CD4-positive, alpha-beta T cell treated with Interleukin-4 for 4 hours (primary cell): ENCODE measurements at places on chromosomes 1 and 21.
A peak's percentile ranks its signal among the peaks of the same experiment; 100 is the strongest.

DNA sequence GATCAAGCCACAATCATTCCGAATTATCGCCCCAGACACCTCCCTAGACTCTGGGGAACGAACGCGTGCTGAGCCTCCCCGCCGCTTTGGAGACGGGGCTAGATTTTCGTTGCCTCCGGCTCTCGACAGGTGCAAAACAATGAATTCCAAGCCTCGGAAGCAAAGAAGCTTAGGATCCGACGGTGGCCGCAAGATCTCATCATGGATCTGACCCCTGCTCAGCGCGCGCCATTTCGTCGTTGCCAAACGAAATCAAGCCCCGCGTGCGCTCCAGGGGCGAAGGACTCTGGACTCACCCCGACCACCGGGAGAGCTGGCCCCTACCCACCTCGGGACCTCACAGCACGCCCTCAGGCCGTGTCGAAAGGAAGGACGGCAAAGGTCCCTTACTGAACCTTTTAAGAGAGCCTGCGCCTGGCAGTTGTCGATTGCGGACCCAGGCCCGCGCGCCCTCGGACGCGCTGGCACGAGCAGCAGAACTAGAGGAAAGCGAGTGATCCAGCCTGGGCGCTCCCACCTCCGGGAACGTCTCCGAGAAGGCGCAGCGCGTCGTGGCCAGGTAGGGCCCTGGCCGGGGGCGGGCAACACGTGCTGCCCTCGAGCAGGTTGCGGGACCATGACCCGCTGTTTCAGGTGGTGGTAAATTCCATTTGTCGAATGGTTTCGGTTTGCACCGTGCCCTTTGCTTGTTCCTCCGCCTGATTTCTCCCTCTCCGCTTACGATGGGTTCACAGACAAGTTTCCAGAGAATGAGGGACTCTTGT lies 1.6 kb upstream of the RUNX3 start:
- no peak for DNase-seq

DNA sequence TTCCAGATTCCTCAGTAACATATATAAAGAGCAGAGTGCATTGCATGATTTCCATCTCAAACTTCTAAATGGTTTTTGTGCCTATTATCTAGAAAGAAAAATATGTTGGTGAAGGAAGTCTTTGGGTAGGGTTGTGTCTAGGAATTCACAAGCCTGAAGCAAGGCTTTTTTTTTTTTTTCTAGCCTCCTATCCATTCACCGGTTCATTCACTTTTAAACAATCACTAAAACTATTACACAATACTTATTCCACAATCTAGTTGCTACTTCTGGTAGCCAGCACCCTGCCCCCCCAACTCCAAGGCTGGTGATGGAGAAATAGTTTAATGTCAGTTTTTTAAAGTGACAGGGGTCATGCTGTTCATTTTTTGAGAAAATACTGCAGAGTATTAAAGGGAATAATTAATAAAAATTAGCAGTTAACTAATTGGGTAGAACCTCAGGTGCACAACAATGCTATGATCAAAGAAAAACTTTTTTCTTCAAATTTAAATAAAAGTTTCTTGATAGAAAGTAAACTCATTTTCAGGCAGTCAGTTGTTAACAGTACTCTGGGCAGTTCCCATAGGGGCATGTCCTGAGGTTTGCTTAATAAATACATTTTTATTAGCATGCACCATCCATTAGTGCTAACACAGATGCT lies 10.9 kb downstream of the IRF2BP2 start:
- no peak for DNase-seq

DNA sequence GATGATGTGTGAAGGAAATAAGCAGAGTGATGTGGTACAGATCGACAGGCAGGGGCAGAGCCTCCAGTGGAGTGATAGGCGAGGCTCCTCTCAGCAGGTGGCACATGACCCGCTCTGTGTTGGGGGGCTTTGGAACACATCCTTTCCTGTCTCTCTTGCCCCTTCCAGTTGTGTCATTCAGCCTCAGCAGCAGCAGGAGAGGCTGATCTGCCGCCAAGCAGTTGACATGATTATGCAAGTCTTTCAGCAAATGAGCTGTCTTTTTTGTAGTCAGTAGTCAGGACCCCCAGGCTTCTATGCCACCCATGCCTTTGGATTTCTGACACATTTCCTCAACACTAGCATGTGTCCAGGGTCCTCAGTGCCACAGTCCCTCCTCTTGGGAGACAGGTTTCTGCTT lies 307.1 kb upstream of the C1orf174 start:
- no peak for DNase-seq

DNA sequence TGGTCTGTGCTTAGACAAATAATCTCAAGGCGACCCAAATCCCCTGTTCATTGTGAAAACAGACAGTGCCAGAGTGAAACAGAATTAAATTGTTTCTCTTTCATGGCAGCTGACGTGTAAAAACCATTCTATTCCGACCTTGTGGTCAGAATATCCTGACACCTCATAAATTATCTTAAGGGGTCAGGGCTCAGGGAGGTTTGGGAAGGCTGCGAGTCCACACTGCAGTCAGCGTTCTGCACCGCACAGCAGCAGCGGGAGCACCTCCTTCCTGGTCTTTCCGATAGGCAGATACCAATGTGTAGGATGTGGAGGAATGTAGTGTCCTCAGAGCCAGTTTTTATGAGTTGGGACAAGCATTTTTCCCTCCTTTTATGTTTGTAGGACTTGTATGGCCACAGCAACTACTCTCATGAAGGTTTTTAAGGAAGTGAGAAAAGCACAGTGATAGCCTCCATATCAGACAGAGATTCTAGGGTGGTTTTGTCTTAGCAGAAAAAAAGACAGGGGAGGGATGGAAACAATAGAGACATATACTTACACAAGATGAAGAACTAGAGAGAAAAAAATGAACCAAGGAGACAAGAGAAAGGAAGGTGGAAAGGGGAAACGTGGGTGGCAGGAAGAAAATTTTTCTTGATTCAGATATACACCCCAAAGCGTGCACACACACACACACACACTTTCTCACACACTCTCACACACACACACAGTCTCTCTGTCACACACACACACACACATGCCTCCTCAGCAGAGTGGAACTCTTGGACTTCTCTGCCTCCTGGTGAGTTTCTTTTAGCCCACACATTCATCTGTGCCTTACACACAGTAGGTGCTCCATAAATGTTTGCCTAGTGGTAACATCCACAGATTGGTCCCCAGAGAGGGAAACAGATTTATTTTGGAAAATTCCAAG lies 68.6 kb downstream of the NTMT2 start:
- DNase-seq, result no peak

DNA sequence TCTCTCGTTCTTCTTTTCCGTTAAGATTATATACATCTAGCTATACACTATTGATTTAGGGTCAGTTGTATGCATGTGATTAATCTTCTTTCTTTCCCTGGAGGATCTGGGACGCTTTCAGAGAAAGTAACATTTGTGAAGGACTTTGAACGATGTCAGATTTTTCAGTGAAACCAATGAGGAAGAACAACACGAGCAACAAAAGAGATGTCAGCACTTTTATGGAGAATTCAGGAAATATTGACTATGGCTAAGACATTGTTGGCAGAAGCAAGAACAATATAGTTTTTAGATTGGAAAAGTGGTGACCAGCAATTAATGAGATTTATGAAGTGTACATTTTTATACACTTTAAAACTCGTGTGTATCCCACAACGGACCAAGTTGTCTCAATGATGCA lies 355.5 kb downstream of the TGFB2 start:
- no peak for DNase-seq

DNA sequence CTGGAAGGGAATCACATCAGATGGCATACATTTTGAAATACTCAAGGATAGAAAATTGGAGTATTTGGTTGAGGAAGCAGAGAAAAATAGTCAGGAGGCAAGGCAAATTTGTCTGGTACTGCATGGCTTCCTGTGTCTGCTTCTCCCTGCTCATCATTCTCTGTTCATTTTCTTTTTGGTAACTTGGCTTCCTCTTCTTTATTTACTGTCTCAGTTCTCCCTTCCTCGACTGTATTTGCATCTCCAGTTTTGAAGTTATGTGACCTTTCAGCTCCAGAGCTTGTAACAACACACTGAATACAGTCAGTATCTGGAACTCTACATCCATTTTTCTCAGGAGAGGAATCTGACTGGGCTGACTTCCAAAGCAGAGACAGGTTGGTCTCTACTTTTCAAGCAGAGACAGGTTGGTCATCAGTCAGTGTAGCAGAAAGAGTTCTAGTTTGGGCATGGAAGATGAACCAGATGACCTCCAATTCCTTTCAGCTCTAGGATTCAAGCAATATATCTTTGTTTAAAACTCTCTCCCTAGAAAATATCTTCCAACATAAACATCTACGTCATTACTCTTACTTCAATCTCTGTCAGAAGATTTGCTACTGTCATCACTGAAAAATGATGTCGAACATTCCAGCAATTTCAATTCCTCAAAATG lies 571.2 kb downstream of the ADGRL2 start:
- DNase-seq, result no peak

DNA sequence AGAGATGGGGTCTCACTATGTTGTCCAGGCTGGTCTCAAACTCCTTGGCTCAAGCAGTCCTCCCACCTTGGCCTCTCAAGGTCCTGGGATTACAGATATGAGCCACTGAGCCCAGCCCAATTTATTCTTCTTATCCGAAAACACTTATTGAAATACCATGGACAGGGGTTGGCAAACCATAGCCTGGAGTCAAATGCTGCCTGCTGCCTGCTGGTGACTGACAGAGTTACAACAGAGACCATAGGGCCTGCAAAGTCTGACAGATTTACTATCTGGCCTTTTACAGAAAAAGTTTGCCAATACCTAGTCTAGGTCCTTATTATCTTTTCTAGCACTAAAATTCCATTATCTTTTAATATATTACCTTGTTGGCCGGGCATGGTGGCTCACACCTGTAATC lies 87.1 kb upstream of the ZNF281 start:
- DNase-seq, result no peak

GRCh38 chr1:232172563-232172962 lies 457.4 kb downstream of the SIPA1L2 start:
- DNase-seq, result no peak

- DNase-seq, result no peak
Measured at GRCh38 chr1:92884195-92884594, 52.4 kb downstream of the RPL5 start.

GRCh38 chr1:28247612-28248272 lies 11.6 kb upstream of the SESN2 start:
- no peak for DNase-seq

- DNase-seq, result no peak
Measured at GRCh38 chr21:36202726-36203602, 46.3 kb downstream of the DOP1B start.

DNA sequence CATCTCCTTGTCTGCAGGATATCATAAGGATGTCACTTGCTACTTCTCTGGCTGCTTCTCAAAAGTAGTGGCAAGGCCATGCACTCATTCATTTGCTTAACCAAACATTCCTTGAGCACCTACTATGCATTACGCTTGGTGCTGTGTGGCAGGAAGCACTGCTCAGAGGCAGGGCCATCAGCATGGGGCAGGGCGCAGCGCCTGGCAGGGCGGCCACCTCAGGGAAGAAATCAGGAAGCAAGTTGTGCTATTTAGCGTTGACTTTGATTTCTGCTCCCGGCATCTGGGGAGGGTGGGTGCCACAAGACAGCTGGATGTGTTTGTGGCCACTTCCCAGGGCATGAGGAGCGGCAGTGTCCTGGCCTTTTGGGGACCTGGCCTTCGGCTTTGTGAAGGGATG lies 27.9 kb downstream of the PROK1 start:
- no peak for DNase-seq

DNA sequence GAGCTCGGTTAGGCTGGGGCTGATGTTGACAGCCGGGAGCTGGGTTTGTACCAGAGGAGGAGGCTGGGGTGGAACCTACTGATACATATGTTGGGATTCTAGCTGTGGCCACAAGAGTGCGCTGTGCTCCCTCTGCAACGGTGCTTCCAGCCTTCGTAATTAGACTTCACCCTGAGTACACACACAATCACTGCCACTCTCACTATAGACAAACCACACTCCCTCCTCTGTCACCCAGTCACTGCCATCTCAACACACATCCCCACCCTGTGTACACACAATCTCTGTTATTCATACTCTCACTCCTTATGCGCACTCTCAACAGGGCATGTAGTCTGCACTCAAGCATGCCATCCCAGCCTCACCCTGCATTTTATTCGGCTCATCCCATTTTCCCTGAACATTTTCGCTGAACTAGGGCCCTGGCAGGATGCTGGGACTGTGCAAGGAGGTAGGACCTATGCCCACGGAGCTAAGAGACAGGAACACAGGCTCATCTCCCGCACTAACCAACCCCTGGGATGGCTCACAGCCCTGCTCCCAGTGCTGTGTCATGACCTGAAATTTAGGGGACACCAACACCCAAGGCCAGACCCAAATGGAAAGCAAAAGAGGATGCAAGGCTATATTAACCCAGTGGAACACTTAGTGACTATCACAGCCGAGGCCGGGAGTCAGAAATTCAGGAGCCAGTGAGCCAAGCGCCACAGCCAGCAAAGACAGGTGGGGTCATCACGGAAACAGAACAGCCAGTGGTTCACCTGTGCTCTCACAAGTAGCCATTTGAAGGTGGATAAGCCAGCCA lies 5.7 kb downstream of the GJB3 start:
- DNase-seq, result peak; percentile 53

DNA sequence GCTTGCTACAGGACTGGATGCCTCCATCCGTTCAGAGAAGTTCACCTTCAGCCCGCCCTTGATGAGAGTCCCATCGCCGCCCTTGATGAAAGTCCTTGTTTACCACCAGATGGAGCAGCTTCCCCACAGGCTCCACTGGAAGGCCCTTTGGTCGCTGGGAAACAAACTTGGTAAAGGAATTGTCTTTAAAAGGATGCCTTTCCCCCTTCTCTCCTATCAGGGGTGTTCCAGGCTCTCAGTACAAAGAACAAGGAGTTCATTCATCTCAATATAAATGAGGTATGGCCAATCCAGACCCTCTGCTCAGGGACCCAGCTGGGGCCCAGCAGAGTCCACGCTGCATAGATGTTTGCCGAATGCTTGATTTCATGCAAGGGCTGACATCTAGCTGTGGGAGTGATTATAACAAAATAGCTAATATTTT lies 50.8 kb downstream of the CAPN9 start:
- no peak for DNase-seq

GRCh38 chr1:119626841-119627240 lies 21.2 kb downstream of the ZNF697 start:
- no peak for DNase-seq

GRCh38 chr21:31340514-31340913 lies 3.5 kb downstream of the TIAM1 start:
- DNase-seq, result no peak

DNA sequence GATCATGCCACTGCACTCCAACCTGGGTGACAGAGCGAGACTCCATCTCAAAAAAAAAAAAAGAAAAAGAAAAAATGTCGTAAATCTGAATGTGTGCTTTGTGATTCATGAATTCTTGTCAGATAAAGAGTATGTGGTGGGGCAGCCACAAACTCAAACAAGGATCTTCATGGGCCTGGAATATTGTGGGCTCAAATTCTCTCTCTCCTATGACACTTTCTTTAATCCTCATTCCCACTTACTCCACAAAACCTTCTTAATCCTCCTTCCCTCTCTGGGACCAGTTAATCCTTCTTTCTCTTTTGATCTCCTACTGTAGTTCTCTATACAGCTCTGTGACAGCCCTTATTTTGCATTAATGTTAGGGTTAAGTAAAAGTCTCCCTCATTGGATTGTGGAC lies 112.3 kb downstream of the AK5 start:
- no peak for DNase-seq

- no peak for DNase-seq
Measured at GRCh38 chr1:30889511-30889910, 19.0 kb downstream of the SDC3 start.

- DNase-seq, result no peak
Measured at GRCh38 chr1:230080822-230081221, 13.8 kb downstream of the GALNT2 start.

- no peak for DNase-seq
Measured at GRCh38 chr1:25666460-25666859, 49.9 kb downstream of the MAN1C1 start.
